ENCODE measurements at places on chromosomes 2 and 18.

GRCh38 chr2:112798979-112799975 is 15.0 kb upstream of the IL1A start:
- no peak for DNase-seq

- DNase-seq, result peak; percentile 83
These were observed 423.3 kb downstream of the LPIN1 start for GRCh38 chr2:12169721-12170120.

GRCh38 chr2:7027956-7028655 is 110.9 kb downstream of the RNF144A start:
- no peak for DNase-seq

GRCh38 chr2:47452761-47453160 is 49.8 kb downstream of the MSH2 start:
- DNase-seq, result no peak

- no peak for DNase-seq
These were observed 26.7 kb downstream of the RAMP1 start for GRCh38 chr2:237885931-237886684.

- DNase-seq, result no peak
These were observed 11.8 kb downstream of the MYO3B start for GRCh38 chr2:170189757-170190156.

DNA sequence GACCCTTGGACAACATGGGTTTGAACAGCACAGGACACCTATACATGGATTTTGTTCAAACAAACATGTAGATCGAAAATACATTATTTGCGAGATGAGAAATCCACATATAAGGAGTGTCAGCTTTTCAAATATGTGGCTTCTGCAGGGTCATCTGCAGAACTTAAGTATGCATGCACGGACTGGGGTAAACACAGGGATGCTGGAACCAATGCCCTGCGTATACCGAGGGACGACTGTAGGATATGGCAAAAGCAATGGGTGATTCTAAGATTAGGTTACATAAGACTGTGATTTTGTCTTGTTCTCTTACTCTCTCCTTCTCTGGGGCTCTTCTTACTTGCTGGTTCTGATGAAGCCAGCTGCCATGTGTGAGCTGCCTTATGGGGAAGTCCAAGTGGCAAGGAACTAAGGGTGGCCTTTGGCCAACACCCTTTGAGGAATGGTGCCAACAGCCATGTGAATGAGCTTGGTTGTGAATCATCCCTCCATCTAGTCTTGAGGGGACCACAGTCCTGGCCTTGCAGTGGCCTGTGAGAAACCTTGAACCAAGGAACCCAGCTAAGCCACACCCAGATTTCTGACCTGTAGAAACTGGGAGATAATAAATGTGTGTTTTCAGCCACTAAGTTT is 66.5 kb downstream of the EVA1A start:
- DNase-seq, result no peak
